H7 (cell line): ENCODE measurements at places on chromosomes 2 and 18.

GRCh38 chr2:236662231-236663185 is 92.9 kb downstream of the ACKR3 start:
- DNase-seq = no peak

- DNase-seq = no peak
These were observed 56.7 kb upstream of the ZDBF2 start for GRCh38 chr2:206217743-206218142.

- DNase-seq = no peak
These were observed 14.1 kb upstream of the PMAIP1 start for GRCh38 chr18:59885579-59886163.

- peak; percentile 80 for DNase-seq
These were observed 160 bp downstream of the SPTBN1 start for GRCh38 chr2:54456362-54456611.

GRCh38 chr2:216351172-216351925 is 20.9 kb downstream of the MARCHF4 start:
- DNase-seq = no peak

- DNase-seq = no peak
These were observed 104.2 kb upstream of the MYCN start for GRCh38 chr2:15835991-15836688.

- peak; percentile 22 for DNase-seq
These were observed 55.6 kb upstream of the ACMSD start for GRCh38 chr2:134782792-134783191.

DNA sequence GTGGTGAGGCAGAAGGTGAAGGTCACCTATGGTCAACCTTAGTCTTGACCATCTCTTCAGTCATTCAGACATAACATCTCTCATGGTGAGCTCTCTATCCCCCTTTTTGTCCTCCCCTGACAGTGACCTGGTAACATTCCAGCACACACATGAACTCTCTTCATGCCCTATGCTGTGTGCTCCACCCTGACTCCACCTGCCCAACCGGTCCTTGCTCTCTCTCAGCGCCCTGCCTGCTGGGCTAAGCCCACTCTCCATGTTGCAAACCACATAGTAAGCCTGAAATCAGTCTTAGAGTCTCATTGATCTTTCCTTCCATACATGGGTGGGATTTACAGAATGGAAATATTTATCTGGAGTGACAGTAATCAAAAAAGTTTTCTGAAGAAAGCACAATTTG is 52.8 kb downstream of the MARCO start:
- no peak for DNase-seq

DNA sequence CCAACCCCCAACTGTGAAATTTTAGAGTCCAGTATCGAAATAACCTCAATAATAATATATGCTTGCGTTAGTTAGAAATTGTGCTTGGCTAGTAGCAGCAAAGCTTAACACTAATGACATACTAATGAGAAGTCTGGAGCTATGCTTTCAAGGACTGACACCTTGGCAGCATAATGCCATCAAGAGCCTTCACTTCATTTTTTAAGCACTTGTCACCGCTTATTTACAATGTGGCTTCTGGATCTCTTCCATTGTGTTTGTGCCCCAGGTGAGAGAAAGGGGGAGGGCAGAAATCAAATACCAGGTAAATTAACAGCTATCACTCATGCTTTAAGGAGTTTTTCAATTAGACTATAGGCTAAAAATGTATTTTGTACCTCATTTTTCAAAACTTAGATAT is 101.5 kb downstream of the CDH7 start:
- no peak for DNase-seq

DNA sequence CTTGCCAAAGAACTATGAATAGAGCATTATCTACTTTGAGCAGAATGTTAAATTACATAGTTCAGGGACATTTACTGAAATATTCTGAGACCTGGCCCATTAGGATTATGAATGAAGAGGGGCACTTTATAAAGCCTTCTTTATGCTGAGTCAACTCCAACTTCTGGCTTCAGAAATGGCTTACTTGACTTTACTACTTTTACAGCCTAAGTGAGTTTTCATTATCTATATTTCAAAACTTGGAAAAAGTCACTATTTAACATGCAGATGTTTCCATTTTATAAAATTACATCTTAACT is 37.7 kb downstream of the SESTD1 start:
- no peak for DNase-seq

GRCh38 chr18:55504808-55505207 is 83.2 kb downstream of the TCF4 start:
- no peak for DNase-seq

DNA sequence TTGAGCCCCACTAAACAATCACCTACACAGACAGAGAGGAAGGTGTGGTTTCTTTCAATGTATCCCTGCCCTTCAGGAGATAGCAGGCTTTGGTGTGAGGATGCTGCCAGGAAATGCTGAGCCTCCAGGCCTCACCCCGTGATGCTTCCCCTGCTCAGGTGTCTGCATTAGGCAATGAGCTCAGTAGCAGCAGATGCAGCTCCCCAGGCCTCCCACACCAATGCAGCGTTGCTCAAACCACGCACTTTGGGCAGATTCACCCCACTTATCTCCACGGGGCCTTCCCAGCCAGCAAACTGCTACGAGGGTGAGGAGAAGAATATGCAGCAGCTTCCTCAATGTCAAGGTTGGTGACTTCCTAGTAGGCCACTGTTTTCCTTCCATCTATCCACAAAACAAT is 229.3 kb upstream of the PXDN start:
- DNase-seq = no peak

- DNase-seq = no peak
These were observed 344.5 kb downstream of the KIAA1328 start for GRCh38 chr18:37173384-37173783.

- no peak for DNase-seq
These were observed 6.9 kb downstream of the SCN7A start for GRCh38 chr2:166487171-166487570.

DNA sequence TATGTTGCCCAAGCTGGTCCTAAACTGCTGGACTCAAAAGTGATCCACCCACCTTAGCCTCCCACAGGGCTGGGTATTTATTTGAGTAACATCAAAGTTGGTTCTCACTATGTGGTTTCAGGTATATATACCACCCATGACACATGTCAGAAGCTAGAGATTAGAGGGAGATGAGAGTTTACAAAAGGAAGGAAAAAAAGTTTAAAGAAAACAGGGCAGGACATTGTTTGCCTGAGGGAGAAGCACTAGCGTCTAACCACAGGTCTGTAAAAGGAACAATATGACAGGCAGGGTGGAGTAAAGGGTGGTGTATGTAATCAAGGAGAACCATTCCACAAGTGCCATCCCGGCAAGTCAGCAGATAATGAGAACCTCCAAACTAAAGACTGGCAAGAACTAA is 8.5 kb downstream of the CEP76 start:
- DNase-seq = no peak

- DNase-seq = no peak
These were observed 33.0 kb downstream of the LANCL1 start for GRCh38 chr2:210443527-210443926.

- DNase-seq = no peak
These were observed 167.9 kb upstream of the SPOPL start for GRCh38 chr2:138333677-138334076.

DNA sequence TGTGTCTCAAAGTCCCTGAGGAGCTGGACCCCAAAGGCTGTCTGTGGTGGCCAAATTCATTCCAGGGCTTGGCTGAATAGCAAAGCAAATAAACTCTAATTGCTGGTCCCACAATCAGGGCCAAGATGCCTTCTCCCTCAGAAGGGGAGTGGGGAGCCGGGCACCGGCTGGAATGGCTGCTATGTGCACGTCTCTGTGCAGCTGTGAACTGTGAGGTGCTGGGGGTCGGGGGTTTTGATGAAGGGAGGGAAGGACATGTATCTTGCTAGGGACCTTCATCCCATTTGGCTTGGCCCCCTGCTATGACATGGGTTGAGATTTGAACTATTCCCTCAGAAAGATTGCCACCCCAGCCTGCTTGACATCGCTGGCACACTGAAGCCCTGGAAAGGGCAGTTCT is 60.4 kb downstream of the CIB4 start:
- DNase-seq = no peak

DNA sequence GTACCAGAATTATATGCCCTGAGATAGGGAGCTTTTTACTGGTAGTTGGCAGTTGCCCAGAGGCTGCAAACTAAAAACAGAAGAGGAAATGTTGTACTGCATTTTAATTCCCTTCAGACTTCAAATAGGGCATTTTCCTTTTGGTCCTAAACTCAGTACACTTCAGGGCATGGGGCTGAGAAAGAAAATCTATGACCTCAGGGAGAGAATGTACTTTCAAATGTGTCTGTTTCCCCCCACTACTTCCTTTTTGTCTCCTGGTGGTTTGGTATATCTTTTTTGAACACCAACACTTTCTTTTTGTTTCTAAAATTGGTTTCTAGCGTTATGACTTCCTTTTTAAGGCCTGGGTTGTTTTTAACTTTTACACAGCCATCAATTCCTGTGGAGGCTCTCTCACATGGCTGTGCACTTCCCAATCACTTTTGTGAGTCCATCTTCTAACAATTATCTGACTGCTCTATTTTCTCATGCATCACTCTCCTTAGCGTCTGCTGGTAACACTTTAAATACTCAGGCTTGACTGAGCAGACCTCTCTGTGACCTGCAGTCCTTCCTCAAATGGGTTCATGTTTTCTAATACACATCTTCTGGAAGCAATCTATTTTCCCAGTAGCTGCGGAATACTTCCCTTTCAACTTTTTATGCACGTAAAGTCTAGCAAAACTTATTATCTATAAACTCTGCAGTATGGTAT is 596.0 kb downstream of the LRP1B start:
- DNase-seq = no peak

- DNase-seq = no peak
These were observed 14.0 kb downstream of the ITGA4 start for GRCh38 chr2:181471226-181471625.

DNA sequence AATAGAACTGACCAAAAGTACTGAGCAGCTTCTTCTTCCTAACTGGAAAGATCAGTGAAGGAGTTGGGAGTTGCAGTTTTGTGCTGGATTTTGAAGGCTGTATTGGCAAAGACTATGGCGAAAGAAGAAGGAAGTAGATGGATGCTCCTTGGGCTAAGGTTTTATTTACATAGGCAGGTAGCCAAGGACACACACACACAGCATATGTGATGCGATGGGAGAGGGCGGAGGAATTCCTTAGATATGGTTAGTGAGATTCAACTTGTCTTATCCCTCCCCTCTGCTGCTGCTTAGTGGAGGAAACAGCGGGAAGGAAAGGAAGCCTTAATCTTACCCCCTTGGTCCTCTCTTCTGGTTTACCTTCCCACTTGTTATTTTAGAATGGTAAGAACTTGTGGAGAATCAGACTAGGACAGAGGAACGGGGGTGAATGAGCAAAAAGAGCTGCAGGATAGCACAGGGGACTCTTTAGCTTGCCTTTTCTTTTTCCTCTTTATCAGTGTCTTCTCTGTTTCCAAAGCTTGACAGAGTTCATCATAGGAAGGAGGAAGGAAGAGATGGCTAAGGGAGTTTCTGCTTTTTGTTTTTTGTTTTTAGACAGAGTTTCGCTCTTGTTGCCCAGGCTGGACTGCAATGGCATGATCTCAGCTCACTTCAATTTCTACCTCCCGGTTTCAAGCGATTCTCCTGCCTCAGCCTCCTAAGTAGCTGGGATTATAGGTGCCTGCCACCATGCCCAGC is 87.9 kb downstream of the OSBPL6 start:
- no peak for DNase-seq

GRCh38 chr2:240599141-240599583 is 12.6 kb downstream of the CAPN10 start:
- peak; percentile 43 for DNase-seq

GRCh38 chr2:64259312-64259711 is 115.1 kb upstream of the PELI1 start:
- no peak for DNase-seq

- DNase-seq = no peak
These were observed 891.6 kb upstream of the CRIM1 start for GRCh38 chr2:35463805-35464596.

GRCh38 chr2:226553333-226553732 is 246.3 kb downstream of the IRS1 start:
- DNase-seq = no peak

DNA sequence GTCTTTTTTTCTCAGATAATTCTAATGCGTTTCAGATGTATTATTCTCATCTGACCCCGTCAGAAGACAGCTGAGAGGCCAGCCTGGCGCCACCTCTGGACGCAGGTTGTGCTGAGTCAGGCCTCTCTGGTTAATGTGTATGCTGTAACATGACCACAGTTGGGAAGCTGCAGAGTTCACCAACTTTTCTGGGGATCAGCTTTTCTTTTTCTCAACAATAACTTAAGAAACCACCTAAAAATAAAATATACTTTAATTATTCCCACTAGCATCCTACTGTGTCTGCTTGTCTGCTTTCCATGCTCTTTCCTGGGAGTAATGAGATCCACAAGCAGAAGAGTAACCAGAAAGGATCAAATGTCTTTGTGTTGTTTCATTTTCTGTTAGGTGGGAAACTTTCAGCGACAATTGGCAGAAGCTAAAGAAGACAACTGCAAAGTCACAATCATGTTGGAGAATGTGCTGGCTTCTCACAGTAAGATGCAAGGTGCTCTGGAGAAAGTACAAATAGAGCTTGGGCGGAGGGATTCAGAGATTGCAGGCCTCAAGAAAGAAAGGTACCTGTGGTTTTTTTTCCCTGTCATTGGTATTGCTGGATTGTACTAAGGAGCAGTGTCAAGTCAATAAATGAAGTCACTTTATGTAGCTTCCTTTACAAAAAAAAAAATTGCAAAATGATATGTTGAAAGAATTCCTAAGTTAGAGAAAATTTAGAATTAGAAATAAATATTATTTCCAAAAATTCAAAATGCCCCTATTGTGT is 79.8 kb downstream of the CCDC150 start:
- DNase-seq = peak; percentile 51

DNA sequence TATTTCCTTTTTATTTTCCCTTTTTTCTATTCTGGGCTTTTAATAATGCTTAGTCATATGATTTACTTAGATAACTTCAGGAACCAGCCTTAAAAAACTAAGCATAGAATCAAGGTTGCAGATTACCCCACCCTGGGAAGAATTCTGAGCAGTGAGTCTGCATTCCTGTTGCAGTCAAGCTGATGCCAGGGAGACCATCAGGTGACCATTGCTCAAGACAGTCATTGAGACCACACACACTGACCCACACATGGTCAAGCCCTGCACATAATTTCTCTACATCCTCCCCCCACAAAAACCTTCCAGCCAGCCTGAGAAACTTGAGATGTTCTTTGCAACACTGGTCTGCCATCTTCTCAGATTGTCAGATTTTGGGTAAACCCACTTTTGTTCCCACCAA is 83.9 kb downstream of the SH3YL1 start:
- no peak for DNase-seq

- no peak for DNase-seq
These were observed 241.4 kb upstream of the ACVR2A start for GRCh38 chr2:147603447-147603846.

DNA sequence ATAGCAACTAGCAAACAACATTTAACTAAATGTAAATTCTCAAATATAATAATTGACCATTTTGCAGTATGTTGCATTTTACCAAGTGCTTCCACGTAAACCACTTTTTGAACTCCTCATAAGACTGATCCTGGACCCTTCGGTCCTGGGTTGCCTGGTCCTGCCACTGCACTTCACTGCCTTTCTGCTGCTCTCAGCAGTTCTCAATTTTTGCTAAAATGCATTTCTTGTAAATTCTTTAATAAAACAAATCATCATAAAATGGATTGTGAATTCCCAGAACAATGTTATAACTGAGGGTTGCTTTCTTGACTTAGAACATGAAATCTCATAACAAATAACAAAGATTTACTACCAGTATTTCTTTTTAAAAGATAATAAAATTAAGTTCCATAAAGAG is 12.9 kb upstream of the ADAM23 start:
- no peak for DNase-seq

- DNase-seq = no peak
These were observed 91.7 kb upstream of the ITGA6 start for GRCh38 chr2:172335736-172336135.

GRCh38 chr2:240998706-240998994 is 232 bp downstream of the SNED1 start:
- no peak for DNase-seq
